ENCODE measurements at places on chromosomes 1 and 21. TPM values are rescaled to one million over a fixed set of nuclear protein-coding genes. Genes with fewer than 3 reads are reported as not detected.

Gene RLF
- 18.2 TPM for total RNA-seq

Gene NAV1
- 1.6 TPM for total RNA-seq

Gene TNFSF4
- total RNA-seq = 3.1 TPM

Gene CYP4A11
- total RNA-seq = not detected

Gene LAMC1
- total RNA-seq = 0.49 TPM

Gene SLAMF6
- 50.1 TPM for total RNA-seq

Gene A3GALT2
- total RNA-seq = not detected

DNA sequence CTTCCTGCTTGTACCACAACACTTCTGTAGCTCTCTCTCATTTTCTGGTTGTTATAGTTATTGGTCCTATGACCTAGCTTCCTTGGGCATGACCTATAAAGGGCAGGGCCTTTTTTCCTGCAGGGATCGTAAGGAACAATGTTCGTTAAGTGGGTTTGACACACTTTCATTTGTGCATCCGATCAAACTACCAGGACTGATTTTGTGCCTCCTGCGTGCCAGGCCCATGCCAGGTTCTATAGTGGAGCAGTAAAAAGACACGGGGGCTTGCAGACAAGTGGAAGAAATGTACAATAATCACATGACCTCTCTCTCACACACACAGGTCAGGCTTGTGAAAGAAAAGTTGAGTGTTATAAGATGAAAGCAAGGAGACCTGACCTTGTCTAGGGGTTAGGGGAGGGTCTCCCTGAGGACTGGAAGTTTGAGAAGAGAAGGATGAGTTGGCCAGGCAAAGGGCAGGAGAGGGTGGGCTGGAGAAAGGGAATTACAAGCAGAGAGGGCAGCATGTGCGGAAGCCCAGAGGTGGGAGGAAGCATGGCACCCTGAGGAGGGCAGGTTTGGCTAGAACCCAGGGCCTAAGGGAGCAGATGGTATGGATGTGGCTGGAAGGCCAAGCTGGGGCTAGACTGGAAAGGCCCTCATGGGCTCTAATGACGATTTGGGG, 145.4 kb downstream of the GRIK3 start:
- H3K4me1 ChIP-seq = no peaks in the 10 kb centered on the region
- no peaks in the 10 kb centered on the region for H3K36me3 ChIP-seq
- no peak for DNase-seq
- H3K27ac ChIP-seq = no peak overlapping the region

DNA sequence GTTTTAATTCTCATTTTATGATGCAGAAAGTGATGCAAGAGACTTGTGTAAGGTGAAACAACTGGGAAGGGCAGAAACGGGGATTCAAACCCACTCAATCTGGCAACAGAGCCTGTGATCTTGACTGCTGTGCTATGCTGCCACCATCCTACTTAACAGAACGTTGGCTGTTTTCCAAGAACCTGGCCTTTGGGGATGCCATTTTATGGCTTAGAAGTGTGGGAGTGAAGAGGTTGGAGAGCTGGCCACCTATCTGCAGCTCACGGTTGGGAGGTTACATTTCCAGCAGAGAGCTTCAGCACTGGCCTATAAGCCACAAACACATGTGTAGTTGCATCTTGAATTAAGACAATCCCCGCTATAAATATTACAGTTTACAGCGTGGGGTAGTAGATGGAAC, 235.3 kb downstream of the PRDM2 start:
- no peaks in the 10 kb centered on the region for H3K36me3 ChIP-seq
- no peaks in the 10 kb centered on the region for H3K4me1 ChIP-seq
- no peak for DNase-seq
- H3K27ac ChIP-seq = no peak overlapping the region
- H3K27me3 ChIP-seq = peaks cover 3% of the 10 kb centered on the region
- H3K4me3 ChIP-seq = no peak overlapping the region

DNA sequence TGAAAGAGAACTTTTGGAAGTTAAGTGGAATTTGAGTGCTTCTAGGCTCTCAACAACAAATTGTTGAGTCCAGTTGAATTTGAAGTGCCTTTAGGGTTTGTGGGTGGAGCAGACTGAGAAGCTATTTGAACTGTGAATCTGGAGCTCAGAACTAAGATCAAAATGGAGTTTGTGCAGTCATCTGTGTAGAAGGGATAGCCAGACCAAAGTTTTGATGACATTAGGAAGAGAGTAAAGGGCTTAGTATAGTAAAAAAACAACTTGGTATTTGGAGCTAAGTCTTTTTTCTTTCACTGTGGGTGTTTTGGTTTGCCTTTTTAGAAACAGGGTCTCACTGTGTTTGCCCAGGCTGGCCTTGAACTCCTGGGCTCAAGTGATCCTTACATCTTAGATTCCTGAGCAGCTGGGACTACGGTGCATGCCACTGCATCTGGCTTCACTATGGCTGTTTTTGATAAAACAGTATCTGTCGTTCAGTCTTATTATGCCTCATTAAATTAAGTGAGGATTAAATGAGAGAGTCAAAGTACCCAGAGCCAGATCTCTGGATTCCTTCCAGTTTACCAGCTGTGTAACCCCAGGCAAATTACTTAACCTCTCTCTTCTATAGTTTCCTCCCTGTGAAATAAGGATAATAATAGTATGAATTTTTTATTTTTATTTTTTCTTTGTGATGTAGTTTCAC, 20.0 kb downstream of the HDAC1 start:
- peaks cover 21% of the 10 kb centered on the region for H3K36me3 ChIP-seq
- no peak overlapping the region for H3K4me3 ChIP-seq
- no peak for DNase-seq
- peaks cover 51% of the 10 kb centered on the region for H3K4me1 ChIP-seq
- peak overlapping the region; percentile 21 for H3K27ac ChIP-seq

GRCh38 chr1:67860776-67861175, 27.5 kb upstream of the GNG12 start:
- no peak overlapping the region for H3K27ac ChIP-seq
- no peaks in the 10 kb centered on the region for H3K36me3 ChIP-seq
- DNase-seq = no peak
- H3K4me1 ChIP-seq = no peaks in the 10 kb centered on the region
- peaks cover 16% of the 10 kb centered on the region for H3K27me3 ChIP-seq
- no peak overlapping the region for H3K4me3 ChIP-seq

DNA sequence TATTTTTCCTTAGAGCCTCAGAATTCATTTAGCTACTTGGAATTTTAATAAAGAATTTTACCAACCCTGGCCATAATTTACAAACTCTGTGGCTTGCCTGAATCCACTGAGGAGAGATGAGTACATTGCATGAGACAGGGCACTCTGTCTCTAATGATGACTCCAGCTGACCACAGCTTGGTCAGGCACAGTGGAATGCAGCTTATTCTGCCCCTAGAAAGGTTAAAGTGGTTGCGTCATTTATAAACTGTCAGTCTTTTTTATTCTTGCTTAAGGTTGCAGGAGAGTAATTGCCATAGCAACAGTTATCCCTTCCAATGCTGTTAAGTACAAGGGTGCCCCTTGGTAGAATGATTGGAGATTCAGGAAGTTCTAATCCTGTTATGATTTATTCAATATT, 28.3 kb downstream of the PDE4B start:
- peaks cover 2% of the 10 kb centered on the region for H3K36me3 ChIP-seq
- DNase-seq = no peak
- no peak overlapping the region for H3K4me3 ChIP-seq
- no peaks in the 10 kb centered on the region for H3K4me1 ChIP-seq

DNA sequence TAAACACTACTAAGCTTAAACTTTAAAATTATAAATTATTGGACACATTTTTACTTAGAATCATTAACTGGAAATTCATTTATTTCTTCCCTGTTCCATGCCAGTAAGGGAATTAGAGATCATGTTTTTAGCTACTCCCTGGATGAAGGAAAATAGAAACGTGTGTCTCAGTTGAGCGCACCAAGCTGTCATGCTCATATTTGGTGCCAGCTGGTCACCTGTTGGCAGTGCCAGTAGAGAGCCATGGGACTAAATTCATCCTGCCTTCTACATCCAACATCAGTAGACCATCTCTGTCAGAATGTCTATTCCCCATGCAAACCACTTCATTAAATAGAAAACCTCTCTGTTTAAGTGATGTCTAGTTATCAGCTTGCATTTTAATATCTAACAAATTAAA, 17.4 kb upstream of the SLC22A15 start:
- H3K4me3 ChIP-seq = no peak overlapping the region
- H3K4me1 ChIP-seq = no peaks in the 10 kb centered on the region

- no peak overlapping the region for H3K4me3 ChIP-seq
- H3K36me3 ChIP-seq = peaks cover 47% of the 10 kb centered on the region
- H3K4me1 ChIP-seq = no peaks in the 10 kb centered on the region
- H3K27me3 ChIP-seq = no peaks in the 10 kb centered on the region
- H3K27ac ChIP-seq = no peak overlapping the region
Observed at GRCh38 chr1:21691739-21692138, 22.6 kb upstream of the RAP1GAP start.

Data from activated T-helper 1 cell treated with anti-CD3 and anti-CD28 coated beads, Interleukin-12 subunit alpha, Interleukin-12 subunit beta, Interleukin-2, Interleukin-4 antibody, amounts not matched to agents 30 ng/mL and 10 ng/mL and 1 ng/mL, durations not matched to agents 14 hours and 24 hours and 36 hours (primary cell).